ENCODE measurements at places on chromosomes 1 and 21.

GRCh38 chr1:27601771-27602461 lies 2.0 kb downstream of the AHDC1 start:
- DNase-seq, result no peak

- no peak for DNase-seq
Observed at GRCh38 chr1:110672001-110672752, 2.6 kb downstream of the KCNA3 start.

- DNase-seq, result no peak
Observed at GRCh38 chr1:55234016-55234415, 18.9 kb upstream of the USP24 start.

GRCh38 chr1:107875689-107876088 lies 89.3 kb downstream of the VAV3 start:
- DNase-seq, result no peak

DNA sequence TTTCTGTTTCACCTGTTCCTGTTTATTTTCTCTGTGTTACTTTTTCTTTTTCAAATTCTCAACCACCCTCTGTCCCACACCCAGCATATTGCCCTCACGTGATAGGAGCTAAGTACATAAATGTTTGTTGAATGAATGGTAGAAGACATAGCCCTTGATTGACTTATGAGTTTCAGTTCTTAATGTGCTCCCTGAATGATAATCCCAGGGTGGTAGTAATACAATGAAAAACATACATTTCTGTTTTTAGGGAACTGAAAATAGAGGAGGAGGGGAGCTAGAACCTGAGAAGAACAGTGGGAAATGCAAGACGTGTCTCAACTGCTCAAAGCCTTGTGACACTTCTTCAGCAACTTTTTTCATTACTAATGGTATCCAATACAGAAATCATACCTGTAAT lies 147.1 kb downstream of the SPATA46 start:
- no peak for DNase-seq

- no peak for DNase-seq
Observed at GRCh38 chr1:102032534-102032933, 35.8 kb upstream of the OLFM3 start.

- no peak for DNase-seq
Observed at GRCh38 chr1:196393742-196394141, 214.5 kb downstream of the KCNT2 start.

DNA sequence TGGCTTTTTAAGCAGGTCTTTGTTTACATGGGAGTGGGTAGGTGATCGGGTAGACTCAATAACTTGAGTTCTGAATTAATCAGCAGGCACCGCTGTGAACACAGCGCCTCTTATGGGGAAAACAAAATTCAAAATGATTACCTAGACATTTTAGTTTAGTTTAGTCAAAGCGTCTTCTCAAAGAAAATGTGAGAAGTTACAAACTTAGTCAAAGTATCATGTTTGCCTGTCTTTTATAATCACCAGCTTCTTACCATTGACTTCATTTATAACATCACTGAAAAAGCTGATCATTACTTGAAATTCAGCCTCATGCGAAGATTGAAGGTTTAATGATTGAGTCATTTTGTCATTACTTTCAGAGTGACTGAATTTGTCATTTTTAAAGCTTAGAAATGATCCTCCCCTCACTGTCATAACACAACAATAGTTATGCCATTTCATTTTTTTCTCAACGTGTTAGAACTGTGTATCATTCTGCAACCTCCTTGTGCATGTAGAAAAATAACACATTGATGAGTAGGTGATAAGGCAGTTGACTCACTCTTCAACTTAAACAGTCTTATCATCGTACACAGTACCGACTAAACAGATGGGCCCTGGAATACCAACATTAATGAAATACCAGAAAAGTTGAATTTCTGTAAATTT lies 188.5 kb downstream of the NFIA start:
- DNase-seq, result no peak

DNA sequence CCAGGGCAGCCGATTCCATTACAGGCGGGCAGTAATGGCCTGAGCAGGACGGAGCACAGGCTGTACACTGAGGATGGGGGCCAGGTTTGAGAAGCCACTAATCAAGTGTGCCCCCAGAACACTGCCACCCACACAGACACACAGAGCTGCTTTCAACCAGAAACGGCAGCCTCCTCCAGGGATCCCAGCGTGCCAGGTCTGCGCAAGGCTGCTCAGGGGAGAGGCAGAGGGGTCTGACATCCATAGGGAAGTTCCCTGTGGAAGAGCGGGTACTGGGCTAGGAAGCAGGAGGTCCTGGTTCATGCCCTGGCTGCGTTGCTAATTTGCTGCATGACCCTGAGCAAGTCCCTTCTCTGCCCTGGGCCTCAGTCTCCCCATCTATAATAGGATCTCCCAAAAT lies 26.1 kb upstream of the ALDH4A1 start:
- no peak for DNase-seq

DNA sequence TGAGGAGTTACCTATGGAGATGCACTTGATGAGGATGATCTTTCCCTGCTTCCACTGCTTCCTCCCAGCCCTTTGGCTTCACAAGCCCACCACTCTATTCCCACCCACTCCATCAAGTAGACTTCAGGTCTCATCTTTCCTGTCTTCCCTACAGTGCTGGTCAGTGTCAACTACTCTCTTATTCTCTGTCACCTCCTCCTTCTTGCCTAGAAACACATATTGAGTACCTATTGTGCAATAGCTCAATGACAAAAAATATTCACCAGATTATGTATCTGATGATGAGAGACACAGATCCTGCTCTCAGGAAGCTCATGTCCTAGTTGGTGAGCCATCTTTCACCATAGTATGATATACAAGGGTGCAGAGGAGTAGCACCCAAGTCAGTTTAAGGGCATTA lies 82.2 kb upstream of the NFASC start:
- no peak for DNase-seq
